Stimulated activated CD8-positive, alpha-beta memory T cell treated with anti-CD3 and anti-CD28 coated beads, Interleukin-2, amount 100 ng/mL, for 48 hours (primary cell): ENCODE measurements at places on chromosomes 11 and 22.

DNA sequence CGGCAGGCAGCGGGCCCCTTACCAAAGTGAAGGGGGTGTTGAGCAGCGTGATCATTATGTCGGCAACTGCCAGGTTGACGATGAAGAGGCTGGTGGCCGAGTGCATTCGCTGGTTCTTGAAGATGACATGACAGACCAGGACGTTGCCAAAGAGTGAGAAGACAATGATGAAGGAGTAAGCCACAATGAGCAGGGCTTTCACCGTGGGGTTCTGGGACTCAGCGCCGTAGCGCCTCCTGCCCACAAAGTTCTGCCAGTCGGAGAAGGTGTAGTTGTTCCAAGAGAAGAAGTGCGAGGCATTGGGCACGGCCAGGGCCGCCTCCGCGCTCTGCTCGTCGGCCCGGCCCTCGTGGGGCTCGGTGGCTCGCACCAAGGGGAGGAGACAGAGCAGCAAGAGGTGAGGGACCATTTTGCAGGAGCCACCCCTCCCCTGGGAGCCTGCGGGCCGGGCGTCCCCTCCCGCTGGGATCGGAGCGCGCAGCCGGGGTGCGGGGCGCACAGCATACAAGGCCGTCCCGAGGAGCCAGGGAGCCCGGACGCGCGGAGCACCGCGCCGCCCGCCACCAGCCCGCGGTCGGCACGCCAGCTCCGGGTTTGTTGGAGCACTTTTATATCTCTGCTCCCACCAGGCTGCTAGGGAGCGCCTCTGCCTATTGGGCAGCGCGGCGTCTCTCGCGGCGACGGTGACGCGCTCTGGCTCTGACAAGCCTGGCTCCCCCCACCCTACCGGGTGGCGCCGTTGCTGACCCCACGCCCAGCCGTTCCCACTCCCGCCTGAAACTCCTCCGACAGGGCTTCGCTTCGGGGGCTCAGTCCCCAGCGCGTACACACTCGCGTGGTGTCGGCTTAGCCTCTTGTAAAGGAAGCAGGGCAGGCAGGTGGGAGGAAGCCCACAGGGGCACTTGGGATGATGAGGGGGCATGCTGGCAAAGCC is at the start of gene GPR83:
TSS of gene GPR83 (minus strand) at position 581 of the 934 bp plus-strand sequence. CDS start at position 409, 172 bp downstream.
- no peak for DNase-seq

GRCh38 chr11:65382804-65383368 is 440 bp upstream of the SLC25A45 start:
- no peak for DNase-seq

DNA sequence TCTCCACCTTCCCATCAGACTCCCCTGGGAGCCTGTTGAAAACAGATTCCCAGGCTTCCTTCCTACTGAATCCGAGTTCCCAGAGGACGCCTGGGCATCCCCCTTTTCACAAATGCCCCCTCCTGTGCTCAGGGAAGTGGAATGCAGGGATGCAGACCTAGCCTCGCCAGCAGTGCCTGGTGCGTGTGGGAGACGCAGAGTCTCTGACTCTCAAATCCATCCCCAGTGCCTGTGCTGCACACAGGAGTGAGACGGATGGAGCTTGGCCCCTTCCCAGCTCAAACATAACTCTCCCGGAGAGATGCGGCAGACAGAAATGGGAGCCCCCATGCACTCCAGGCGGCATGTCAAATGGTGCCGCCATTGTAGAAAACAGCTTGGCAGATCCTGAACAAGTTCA is 62.6 kb downstream of the CTTN start:
- no peak for DNase-seq

DNA sequence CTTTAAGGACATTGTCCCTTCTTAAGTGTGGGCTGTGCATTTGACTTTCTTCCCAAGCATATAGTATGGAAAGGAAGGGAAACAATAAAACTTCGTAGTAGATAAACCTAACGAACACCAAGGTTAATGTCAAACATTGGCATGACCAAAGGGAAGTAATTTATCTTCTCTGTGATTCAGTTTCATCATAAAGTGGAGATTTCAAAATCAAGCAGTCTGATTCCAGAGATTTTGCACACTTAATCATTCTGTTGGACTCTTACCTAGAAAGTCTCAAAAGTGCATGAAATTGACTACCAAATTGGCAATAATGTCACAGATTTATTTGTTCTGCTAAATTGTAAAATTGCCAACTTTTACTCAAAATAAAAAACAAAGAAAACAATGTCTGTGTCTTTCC is 559.7 kb downstream of the JRKL start:
- no peak for DNase-seq

DNA sequence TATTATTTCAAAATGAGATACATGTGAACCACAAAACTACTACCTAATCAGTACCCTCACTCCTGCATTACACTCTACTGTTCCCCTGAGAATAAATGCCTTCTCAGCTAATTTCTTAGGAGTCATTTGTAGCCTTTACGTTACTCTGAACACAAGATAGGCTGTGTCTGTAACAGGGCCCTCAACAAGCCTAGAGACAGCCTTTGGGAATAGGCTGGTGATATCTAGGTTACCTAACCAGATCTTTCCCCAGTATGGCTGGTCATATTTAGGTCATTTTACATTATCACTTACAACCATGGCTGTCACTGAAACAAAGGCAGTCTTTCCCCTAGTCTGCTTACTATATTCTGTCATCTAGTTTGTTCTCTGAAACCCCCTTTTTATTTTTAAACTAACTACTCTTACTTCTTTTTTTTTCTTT is 14.2 kb downstream of the ATM start:
- no peak for DNase-seq

- DNase-seq = no peak
Measured at GRCh38 chr11:68643585-68643984, 40.8 kb upstream of the GAL start.

DNA sequence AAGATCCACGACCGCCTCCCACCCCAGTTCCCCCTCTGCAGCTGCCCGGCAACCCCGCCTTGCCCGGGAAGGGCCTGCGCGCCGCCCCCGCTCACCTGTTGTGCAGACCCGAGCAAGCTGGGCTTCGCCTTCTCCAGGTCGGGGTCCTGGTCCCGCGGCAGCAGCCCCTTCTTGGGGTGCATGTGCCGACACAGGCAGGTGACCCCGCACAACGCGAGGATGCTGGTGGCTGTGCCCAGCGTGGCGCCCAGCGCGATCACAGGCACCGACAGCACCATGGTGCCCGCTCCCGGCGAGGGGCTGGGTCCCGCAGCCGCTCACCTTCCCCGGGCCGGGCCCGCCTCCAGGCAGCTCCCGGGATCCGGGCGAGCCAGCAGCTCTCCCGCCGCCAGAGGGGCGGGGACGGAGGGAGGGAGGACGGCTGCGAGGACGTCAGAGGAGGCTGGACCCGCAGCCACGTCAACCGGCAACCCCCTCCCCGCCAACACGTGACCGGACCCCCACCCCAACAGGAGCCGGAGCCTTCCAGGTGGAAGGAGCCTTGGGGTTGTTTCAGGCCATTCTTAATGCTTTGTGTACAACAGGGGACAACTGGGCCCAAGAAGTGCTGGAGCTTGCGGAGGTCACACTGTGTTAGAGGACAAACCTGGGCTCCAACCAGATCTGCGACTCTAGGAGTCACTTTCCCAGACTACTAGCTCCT is at the start of gene SYT13:
TSS of gene SYT13 (minus strand) at position 412 of the 703 bp plus-strand sequence. CDS start at position 278, 134 bp downstream.
- no peak for DNase-seq

GRCh38 chr11:13661074-13661623 is 7.3 kb upstream of the FAR1 start:
- no peak for DNase-seq

DNA sequence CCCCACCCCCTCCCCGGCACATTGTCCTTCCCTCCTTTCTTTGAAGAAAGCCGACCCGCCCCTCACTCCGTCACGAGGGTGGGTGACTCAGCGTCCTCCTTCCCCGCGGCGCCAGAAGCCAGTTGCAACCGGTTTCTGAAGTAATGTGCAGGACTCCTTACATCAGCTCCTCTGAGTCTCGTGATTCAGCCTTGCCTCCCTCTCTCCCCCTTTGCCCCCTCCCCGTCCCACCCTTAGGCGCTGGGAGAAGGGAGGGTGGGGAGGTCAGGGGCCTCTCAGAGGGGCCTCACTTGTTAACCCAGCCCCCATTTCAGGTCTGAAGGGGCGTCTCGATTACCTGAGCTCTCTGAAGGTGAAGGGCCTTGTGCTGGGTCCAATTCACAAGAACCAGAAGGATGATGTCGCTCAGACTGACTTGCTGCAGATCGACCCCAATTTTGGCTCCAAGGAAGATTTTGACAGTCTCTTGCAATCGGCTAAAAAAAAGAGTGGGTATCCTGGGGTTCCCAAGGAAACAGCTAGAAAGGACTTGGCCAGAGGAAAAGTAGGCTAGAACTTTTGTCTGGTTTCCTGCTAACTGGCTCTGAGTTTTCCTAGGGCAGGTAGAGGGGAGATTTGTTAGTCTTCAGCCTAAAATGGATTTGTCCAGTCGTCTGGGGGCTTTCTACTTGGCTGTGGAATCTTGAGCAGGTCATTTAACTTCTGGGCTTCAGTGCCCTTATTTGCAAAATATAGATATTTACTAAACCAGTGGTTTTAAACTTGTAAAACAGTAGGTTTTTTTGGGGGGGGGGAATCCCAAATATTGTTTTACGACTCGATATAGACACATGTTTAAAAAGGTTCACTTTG is 1.1 kb downstream of the SLC3A2 start:
- DNase-seq = peak; percentile 88
